ENCODE measurements at places on chromosomes 7 and 10.

- no peak for DNase-seq
These were observed 26.0 kb upstream of the PCBD1 start for GRCh38 chr10:70914316-70914864.

- no peak for DNase-seq
These were observed 173.4 kb downstream of the LRRN3 start for GRCh38 chr7:111264111-111264868.

DNA sequence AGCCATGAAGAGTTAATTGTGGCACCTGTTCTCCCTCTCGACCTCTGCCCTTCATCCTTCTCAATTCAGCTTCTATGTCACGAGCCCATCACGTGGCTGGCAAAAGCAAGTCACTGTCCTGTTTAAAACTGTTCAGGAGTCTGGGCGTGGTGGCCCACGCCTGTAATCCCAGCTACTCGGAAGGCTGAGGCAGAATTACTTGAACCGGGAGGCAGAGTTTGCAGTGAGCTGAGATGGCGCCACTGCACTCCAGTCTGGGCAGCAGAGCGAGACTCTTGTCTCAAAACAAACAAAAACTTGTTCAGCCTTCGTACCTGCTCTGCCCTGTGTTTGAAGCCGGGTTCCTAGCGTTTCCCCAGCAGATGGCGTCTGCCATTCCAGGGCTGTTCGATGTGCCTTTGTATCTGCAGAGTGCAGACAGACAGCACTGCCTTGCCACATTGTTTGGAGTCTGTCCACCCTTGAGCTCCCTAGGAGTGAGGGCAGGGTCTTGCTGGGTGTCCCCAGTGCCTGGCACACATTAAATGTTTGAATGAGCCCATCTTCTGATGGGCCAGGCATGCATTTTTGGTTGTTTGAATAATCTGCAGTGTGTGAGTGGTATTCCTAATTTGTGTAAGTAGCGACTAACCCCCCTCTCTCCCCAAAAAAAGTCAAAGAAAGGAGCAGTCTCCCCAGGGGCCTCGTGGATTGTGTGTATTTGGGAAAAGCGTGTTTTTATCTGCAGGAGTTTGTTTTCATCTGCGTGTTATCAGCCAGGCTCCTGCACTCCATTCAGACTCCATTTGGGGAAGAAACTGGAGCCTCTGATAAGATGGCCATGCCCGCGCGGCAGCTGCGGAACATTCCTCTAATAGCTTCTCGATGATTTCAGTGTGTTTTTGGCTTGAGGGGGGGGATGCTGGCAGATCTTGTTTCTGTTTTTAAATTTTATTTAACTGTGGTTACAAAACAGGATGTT lies 61.2 kb downstream of the DNAJB6 start:
- DNase-seq, result peak; percentile 61

DNA sequence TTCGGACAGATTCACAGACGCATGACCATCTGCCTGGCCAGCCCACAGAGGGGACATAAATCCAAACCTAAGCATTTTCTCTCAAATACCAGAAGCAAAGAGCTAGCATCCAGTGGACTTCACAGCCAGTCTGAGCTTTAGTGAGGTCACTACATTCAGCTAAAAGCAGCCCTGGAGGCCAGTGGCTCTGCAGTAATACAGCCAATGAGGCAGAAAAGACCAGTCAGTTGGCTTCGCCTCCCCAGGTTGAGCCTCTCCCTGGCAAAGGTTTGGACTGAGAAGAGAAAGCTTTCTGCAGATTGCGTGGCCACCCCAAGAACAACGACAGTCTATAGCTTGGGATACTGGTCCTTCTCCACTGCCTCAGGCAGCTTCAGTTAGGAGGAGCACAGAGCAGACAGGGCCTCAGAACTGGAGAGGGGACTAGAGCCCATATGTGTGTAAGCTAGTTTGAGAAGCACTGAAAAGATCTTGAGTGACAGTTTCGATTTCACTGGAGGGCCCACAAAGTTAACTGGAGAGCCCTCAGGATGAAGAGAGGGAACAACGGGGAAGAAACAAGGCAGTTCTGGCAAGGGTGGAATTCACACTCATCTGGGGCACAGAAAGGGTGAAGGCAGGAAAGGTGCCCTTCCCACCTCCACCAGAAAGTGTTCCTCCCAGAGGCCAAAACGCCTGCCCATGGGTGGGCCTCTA lies 3.8 kb downstream of the WDR91 start:
- no peak for DNase-seq

GRCh38 chr7:122013065-122013464 lies 131.0 kb downstream of the AASS start:
- DNase-seq, result no peak

DNA sequence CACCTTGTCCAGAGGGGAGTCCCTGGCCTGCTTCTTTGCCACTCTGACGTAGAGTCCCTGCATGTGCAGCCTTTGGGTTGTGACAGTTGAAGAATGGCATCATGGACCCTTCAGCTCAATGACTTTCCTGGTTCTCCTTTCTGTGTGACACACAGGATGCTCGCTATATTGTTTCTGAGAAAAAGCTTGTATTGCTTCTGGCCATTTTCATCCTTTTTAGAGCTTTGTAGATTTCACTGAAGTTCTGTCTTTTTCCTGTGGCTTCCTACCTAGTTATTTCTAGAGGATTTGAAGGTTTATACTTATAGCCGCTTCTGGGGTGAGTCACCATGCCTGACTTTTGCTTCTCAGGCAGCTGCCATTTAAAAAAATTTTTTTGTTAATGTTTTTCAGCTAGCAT lies 27.0 kb downstream of the SND1 start:
- peak; percentile 61 for DNase-seq

DNA sequence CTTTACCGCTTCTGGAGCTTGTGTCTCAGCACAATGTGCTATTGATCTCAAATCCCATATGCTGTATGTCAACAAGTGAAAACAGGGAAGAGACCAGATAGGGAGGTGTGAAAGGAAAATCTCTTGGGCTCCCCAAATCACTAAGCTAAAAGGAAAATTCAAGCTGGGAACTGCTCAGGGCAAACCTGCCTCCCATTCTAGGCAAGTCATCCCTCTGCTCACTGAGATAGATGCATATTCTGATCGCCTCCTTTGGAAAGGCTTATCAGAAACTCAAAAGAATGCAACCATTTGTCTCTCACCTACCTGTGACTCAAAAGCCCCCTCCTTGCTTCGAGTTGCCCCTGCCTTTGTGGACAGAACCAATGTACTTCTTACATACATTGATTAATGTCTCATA lies 161.1 kb upstream of the LYZL1 start:
- DNase-seq, result no peak

DNA sequence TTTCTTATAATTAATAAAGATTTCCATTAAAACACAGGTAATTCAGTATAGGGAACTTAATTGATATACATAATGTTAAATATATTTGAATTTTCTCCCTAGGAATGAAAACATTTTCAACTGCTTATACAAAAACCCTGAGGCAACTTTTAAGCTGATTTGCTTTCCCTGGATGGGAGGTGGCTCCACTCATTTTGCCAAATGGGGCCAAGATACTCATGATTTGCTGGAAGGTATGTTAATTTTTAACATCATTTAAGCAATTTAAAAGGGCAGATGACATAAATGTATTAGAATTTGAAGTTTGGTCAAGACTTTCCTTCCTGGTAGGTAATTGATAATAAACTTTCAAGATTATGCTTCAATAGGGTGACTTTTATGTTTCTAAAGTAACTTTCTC lies 5.8 kb downstream of the OLAH start:
- no peak for DNase-seq

- no peak for DNase-seq
These were observed 33.2 kb upstream of the CNPY1 start for GRCh38 chr7:155579565-155579964.

GRCh38 chr10:133344236-133344635 lies 2.9 kb upstream of the PRAP1 start:
- DNase-seq, result no peak

- no peak for DNase-seq
These were observed 370.2 kb downstream of the ARL4A start for GRCh38 chr7:13057462-13058200.

DNA sequence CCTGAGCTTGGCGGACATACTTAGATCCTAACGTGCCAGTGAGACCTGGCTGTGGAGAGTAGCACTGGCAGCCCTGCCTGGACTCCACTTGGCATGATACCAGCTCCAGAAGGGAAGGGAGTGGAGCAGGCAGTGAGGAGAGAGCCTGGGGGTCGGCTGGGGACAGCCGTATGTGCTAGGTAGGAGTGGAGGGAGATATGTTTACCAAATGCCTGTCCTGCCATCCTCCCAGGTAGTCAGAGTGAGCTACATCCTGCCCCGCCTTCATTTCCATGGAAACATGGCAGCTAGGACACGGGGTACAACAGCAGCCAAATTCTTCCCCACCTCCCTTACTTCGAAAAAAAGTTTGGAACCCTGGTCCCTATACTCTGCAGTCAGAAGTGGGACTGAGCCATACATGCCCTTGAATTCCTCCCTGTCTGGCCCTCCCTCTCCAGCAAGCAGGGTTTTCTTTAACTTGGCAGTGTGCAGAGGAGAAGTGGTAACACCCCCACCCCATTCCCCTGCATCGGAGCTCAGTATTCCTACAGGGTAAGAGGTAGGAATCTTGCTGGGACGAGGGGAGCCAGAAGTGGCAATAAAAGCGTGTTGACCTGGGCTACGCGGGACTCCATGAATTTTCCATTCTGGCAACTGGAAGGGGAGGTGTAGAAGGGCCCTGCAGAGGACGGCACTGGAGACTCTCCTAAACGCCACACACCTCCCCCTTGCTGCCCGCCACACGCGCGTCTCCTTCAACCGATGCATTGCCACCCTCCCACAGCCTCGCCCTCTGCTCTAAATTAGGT lies 20.0 kb upstream of the SMO start:
- DNase-seq, result no peak

DNA sequence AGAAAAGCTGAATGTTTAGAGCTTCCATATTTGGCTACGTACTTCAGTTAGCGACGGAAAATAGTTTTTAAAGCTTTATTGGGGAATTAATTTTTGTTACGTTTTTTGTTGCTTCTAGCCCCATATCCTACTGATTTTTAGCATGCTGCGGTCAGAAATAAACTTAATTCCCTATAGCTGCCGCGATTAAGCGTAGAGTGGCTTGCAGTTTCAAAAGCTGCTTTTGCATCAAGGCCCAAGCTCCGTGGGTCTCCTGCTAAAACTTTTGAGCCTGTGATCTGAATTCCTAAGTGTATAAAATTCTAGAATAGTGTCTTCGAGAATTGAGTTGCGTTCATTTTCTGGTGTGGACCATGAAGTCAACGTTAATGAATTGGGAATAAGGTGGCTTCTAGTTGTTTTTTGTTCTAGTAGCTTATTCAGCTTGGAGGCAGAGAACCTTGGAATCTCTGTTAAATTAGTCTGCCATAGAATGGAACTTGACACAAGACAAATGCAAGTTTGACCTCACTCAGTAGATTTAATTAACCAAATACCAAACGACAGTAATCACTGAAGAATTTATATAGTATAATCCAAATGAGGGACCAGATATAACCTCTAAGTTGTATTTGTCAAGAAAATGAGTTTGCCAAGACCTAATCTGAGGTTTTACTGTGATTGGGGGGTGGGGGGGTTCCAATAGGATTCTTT lies 977 bp downstream of the CALU start:
- DNase-seq, result no peak

- DNase-seq, result no peak
These were observed 874.1 kb downstream of the GRM8 start for GRCh38 chr7:126378642-126379041.

DNA sequence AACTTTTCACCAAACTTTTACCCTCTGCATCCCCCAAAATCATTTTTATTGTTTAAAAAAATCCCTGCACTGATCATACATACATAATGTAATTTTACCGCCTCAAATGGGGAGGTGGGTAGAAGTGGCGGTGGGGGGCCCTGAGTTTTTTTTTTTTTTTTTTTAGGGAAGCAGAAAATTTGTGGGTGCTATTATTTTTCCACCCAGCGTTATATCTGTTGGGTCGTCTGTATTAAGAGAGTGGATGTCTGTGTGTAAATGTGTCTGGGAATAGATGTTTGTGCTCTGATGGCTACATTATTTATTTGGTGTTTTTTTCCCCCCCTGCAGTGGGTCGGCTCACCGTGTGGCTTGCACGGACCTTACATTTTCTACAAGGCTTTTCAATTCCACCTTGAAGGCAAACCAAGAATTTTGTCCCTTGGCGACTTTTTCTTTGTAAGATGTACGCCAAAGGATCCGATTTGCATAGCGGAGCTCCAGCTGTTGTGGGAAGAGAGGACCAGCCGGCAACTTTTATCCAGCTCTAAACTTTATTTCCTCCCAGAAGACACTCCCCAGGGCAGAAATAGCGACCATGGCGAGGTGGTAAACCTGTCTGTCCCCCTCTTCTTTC lies 438 bp downstream of the ARID5B start:
- DNase-seq, result peak; percentile 34

DNA sequence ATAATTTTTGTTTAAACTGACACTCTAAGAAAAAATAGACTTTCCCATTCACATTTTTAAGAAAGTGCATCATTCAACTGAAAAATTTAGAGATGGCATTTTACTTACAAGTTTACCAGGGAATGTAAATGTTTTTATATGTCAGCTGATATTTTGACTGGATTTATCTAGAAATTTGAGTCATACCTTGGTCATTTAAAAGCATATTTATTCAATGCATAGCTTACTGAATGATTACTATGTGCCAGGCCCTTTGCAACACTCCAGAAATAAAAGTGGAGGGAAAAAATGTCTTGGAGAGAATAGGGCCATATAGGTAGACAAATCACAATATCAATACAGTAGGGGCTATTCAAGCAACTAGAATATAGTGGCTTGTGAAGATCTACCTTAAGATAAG lies 98.4 kb upstream of the FAM3C start:
- peak; percentile 32 for DNase-seq

- no peak for DNase-seq
These were observed 50.5 kb downstream of the MRPL32 start for GRCh38 chr7:42982604-42983115.

DNA sequence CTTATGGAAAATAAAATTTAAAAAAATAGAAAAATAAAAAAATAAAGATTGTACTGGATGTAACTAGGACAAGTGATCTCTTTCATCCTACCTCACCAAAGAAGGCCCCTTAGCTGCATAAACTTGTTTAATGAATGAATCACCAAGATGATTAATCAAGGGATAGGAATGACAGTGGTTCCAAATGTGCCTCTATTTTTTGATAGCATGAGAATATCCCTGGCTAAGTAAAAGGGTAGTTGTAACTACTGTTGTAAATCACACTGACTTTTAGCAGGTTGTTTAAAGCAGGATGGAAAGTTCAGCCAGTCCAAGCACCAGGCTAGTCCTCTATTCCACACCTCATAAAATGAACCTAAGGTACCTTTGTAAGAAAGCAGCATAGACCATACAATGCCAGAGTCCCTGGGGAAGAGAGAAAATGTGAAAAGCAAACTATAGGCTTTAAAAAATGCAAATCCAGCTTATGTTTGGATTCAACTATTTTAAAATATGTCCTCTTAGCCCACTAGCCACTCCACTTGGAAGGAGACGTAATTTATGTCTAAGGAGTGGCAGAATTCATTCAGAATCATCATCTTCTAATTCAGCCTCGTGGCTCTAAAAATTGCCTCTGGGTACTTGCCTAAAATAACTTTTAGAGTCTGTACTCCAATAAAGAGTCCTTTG lies 126.8 kb downstream of the SKIDA1 start:
- peak; percentile 77 for DNase-seq

- DNase-seq, result no peak
These were observed 15.5 kb downstream of the FAM241B start for GRCh38 chr10:69645296-69646184.

Measured in HCEC 1CT (cell line).